ENCODE measurements at places on chromosomes 3 and 15.
A peak's percentile ranks its signal among the peaks of the same experiment; 100 is the strongest.

GRCh38 chr3:131427226-131427625 lies 45.7 kb downstream of the NUDT16 start:
- DNase-seq, result no peak

DNA sequence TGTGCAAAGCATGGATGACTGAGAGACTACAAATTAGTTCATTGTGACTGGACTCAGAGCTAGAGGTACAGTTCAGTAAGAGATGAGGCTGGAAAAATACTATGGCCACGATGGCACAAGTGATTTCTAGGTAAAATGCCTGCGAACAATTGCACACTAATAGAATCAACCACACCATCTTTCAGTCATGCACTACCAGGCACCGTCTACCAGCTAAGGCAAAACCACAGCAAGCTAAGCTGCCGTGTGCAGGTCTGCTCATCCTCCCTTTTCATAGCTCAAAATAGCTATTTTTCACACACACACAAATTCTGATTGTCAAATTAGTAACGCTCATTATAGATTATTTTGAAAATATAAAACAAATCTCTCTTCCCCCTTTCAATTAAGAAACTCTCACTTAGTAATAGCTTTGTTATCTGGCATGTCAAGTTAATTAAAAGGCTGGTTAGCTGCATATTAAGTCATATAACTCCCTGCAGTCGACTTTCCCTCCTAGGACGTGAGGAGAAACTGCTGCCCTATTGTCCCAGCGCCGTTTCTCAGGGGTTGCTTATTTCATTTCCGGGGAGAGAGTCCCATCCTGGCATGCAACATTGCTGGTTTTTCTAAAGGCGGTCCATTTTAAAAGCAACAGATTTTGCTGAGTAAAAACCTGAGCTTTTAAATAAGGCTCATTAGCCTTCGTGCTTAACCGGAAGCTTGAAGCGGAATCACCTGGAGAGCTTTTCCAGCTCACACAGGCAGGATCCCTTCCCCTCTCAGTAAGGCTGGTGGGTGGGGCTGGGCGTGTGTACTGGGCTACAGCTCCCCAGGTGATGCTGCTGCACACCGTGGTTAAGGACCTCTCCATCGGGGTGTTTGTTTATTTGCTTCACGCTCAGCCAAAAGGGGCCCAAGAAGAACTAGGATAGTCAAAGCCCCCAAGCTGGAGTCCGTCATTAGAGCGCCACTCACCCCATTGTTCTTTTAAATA lies 16.9 kb upstream of the MEX3B start:
- no peak for DNase-seq

DNA sequence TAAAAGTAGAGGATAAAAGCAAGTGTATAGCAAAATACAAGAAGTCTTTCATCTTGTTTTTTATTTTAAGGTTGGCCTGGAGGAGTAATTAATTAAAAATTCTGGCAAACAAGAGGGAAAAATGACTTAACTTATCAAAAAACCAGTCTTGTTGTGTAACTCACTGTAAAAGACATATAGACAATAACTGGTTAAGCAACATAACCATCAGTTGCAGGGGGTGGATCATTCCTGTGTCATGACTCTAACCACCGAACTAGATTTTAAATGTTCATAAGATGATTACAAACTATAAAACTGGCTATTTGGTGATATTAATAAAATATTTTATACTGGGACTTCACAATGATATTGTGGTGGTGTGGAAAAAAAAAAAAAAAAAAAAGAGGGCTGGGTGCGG lies 130.6 kb downstream of the STAG1 start:
- no peak for DNase-seq

GRCh38 chr15:99455789-99456160 lies 110.0 kb upstream of the MEF2A start:
- no peak for DNase-seq

DNA sequence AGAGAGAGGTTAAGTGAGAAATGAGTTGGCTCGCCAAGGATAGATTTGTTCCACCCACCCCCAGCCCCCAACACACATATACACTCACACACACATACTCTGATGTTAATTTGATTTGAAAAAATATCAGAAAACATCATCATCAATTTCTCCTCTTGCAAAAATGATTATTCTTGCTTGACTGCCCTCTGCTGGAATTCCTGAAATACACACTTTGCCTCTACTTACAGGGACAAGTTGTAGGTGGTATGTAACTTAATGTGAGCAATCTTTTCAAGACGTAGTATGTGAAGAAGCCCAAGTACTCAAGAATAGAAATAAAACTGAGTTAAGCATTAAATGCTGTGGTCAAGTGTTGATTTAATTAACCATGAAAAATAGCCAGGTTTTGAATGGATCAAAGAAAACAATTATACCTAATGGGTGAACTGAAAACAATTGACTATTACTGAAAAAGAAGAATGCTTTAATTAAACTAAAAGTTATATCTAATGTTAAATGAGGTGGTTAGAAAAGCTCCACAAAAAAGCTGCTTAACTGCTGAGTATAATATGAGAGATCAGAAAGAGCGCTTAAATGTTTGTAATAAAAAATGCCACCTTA lies 46.6 kb upstream of the MDFIC2 start:
- no peak for DNase-seq

DNA sequence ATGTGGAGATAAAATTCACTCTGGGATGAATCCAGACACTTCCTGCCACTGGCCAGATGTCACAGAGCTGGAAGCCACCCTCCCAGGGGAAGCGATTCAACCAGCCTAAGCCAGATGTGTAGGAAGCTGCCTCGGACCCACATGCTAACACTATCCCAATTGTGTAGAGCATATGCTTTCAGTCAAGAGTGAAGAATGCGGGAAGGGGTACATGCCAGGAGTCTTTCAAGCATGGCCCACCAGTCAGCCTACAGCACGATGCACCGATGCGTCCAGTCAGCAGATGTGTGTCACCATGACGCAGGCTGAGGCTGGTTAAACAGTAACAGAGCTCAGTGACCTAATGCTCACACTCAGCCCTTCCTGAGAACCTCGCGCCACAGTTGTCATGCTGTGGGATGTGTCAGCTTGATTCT lies 38.8 kb upstream of the BNC1 start:
- no peak for DNase-seq

GRCh38 chr3:186487037-186487436 lies 57.1 kb downstream of the CRYGS start:
- no peak for DNase-seq

DNA sequence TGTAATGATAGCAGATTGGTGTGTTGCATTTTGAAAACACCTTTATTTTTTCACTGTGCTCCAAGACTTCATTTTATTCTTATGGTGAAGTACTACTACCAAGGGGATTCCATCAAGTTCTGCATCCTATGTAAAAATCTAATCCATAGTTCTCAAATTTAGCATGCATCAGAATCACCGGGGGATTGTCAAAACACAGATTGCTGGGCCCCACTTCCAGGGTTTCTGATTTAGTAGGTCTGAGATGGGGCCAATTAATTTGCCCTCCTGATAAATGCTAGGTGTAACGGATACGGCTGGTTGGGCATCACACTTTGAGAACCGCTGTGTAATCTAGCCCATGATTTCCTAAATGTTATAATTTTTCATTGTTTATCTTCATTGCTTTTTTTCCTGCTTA lies 692 bp downstream of the ZWILCH start:
- no peak for DNase-seq

DNA sequence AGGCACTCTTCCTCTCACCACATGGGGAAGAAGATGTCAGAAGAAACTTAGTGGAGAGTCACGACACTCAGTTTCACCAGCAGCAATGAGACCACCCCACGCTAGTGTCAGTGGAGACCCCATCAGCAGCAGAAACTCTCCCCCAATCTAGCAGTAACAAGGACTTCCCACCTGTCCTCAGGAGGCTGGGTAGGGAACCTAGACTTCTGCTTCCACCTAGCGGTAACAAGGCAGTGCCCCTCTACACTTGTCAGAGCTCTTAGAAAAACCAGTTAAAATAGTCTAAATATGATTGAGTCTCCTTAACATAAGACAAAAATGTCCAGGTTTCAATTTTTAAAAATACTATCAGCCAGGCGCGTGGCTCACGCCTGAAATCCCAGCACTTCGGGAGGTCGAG lies 57.3 kb downstream of the TRAT1 start:
- no peak for DNase-seq

- DNase-seq, result no peak
Measured at GRCh38 chr15:33722005-33722672, 246.2 kb upstream of the CHRM5 start.

DNA sequence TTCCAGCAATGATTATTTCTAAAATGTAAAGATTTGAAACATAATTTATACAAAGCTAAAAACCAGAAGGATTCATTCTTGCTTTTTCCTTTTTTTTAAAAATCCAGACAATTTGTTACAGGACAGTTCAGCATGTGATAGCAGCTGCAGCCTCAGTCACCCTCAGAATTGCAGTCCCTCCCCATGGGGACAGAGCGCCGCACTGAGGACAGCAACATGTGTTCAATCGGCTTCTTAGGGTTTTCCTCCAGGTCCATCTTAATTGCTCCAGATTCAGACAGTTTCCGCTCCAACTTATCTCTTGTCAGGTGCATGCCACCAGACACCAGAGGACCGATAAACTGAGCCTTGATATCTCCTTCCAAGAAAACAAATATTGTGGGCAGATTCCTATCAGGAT lies 134.9 kb upstream of the TBC1D5 start:
- DNase-seq, result no peak

DNA sequence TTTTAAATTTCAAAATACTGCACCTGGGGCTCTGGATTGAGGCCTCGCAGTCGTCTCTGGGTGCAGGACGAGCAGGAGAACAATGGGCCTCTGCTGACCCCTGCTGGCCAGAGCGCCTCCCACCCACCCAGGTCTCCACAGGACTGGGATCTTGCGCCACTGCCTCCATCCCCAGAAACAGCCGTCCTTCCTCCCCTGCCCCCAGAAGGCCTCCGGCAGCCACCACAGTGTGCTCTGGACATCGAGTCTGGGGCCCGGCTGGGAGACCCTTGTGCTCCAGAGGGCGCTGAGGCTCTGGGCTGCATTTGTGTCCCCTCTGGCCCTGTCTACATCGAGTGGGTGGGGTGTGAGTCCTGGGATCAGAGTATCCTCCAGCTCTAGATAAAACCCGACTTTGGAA lies 6.7 kb upstream of the ACSBG1 start:
- DNase-seq, result peak; percentile 57

DNA sequence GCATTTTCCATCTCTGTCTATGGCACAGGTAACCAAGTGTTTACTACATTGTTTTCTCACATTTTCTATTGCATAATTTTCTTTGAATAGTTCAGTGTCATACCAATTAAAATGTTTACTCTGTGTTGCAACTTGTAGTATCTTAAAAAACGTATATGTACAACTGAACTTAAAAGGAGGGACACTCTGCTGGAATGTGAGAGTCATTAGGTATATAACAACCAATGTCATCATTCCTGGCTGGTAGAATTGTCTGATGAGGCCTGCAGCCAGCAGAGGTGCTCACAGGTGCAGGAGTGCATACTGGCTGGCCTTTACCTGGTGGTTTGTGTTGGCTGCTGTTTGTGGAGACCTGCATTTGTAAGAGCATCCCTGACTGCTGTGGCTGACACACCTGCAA lies 19.1 kb upstream of the RARRES1 start:
- DNase-seq, result no peak

DNA sequence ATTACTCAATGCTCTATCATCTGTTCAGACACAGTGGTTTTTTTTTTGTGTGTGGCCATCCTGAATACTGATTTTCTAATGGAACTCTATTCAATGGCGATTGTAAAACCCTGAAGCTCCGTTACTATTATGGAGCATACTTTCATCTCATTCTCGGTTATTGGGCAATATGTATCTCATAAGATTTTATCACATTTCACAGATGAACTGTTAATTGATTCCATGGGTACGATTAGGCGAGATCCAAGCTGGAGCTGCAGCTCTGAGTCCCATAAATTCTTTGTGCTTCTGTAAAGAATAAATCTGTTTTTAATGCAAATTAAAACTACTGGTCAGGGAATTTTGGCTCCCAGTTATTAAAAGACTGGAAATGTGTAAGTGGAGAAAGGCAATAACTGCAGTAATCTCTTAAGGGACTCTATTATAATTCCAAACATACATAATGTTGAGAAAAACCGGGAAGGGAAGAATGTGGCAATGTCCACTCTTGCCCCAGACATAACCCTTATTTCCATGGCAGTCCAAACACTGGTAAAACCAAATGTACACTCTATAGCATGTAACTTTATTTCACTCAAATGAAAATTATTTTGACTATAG lies 82.2 kb downstream of the GREM1 start:
- no peak for DNase-seq

DNA sequence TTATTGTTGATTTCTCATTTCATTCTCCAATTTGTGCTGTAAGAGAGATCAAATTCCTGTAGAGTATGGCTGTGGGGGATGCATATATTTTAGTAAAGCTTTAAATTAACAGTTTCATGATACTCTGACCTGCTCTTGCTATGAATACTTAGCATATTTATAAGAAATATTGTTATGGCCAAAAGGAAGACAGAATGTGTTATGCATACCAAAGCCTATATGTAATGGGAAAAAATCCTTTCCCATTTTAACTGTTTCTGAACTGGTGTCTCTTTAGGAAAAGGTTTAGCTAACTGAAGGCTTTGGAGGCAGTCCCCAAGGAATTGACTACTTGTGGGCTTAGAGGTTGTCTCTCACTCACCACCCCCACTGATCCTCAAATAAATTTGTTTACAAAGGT lies 59.2 kb downstream of the CADPS start:
- no peak for DNase-seq
